ENCODE measurements at places on chromosomes 12 and 14.

DNA sequence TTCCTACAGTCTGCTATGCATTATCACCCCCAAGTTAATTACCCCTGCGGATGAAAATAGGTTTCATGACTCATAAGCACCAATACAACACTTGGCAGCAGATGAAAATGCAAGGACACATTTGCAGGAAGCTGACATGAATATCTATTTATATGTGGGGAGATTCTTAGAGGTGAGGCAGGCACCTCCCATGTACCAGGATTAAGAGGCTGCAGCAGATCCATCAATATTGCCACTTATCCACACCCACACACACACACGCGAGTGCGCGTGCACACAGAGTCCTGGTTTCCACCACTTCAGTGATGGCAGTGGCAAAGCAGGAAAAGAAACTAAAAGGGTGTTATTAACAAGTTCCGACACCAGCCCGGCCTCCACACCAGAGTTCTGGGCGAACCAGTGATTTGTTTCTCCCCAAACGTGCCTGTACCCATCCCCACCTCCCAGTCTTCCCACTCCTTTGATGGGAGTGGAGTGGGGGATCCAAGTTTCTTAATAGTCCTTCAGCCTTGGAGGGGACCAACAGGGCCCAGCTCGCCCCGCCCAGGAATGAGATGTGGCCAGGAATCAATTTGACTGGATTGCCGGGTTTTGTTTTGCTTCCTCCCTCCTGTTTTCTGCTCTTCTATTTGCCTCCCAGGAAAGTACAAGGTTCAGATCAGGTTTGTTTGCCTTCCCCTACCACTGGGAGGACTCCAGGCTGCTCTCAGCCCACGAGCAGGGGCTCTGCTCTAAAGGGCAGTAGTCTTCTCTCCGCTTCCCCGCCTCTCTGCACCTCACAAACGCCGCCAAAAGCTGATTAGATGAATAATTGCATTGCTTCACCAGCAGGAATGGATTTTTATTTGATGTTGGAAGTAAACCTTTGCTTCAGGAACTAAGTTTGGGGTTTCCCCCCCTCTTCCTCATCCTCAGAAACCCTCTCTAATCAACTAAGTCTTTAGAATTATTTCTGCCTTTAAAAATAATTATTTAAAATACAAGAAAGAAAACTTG lies 5.2 kb downstream of the IRF2BPL start:
- DNase-seq = no peak

DNA sequence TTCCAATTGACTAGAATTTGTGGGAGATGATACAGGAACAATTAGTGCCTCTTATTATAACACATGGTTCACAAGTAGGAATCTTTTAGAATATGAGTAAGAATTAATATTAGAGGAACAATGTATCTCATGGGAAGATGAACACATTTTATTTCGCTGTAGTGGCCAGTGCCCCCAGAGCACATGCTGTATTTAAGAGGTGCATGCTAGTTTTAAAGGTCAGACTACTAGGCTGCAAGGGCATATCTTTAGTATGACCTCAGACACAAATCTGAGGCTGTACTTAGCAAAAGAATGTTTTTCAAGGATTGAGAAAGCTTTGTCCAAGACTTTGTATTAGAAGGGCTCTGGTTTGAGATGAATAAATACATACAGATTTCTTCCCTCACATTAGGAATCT lies 586.9 kb downstream of the CCER1 start:
- no peak for DNase-seq

- no peak for DNase-seq
Observed at GRCh38 chr12:32811686-32812392, 56.1 kb upstream of the YARS2 start.

GRCh38 chr12:92111256-92111655 lies 34.4 kb downstream of the BTG1 start:
- DNase-seq = no peak

DNA sequence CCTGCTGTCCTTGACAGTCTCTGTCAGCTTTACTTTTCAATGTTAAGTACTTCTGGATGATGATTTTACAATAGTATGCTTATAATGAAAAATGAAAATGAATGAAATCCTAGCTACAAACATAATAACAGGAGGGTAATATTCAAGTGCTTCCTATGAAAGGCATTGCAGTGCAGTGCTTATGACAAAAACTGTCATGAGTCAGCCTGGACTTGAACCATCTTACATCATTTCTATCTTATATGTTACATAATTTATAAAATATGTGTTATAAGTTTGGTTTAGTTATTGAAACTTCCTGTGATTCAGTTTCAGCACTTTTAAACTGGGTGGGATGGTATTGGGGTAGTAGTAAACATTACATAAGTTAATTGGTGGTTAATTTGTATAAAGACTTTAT lies 451.7 kb downstream of the TMEM117 start:
- no peak for DNase-seq

DNA sequence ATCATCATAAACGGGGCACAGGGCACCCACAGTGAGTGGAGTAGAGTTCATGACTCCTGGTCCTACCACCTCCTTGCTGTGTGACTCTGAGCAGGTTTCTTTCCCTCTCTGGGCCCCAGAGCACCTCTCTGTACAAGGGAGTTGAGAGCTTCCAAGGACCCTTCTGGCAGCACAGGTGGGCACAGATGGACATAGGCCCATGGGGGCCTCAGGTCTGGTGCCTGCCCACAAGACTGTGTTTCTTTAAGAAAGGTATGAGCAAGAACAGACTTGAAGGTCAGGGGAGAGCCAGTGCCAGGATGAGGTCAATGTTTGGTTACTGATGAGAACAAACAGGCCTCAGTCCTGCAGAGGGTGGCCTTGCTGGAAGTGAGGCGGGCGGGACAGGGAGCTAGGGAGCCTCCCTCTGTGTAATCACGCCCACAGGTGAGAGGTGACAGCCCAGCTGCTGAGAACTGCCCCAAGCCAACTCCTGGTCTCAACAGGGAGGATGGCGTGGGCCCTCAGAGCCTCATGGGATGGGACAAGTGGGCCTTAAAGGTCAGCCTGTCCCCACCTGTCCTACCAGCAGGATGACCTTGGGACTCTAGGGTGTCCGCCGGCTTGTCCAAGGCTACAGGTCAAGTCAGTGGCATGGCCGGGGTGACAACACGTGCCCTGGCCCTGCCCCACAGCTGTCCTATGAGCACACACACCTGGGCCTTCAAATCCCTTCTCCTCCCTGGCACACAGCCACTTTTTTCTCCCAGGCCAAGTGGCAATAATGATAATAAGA lies 49.1 kb downstream of the CCDC85C start:
- no peak for DNase-seq

DNA sequence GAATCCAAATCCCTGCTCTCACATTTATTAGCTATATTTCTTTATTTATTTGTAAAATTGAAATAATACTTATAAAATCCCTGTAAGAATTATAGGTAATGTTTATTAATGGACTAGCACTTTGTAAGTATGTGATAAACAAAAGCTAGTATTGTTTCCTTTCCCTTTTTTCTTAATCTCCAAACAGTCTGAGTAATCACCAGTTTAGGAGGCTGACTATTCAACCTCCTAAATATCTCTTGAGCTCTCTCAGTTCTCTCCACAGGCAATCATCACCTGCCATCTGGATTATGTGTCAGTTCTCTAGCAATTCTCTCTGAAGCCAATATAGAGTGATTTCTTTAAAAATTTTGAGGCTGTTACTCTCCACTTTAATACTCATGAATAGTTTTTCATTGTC lies 9.2 kb upstream of the LYZ start:
- DNase-seq = no peak

DNA sequence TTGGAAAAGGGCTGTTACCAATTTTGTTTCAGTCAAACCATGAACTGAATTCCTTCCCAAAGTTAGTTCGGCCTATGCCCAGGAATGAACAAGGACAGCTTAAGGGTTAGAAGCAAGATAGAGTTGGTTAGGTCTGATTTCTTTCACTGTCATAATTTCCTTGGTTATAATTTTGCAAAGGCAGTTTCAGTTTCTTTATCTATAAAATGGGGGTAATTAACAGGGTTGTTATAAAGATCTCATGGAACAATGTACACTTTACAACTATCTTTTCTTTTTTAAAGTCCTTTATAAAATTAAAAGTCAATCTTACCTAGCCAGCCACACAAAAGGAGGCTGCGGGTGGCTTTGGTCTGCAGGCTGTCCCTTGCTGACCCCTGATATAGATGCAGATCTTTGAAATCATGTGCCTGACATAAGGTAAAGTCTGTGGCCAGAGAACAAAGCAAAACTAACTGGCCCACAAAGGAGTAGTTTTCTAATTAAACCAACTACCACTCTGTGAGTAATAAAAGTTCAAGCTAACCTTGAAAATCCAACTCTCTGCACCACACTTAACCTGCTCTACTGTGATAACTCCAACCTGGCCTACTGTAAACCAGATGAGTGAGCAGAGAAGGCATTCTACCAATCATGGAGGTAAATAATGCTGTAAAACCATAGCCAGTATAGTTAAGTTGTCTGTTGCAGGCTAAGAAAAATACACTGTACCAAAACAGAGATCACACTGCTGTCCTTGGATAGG lies 49.5 kb downstream of the SLC38A1 start:
- no peak for DNase-seq

GRCh38 chr14:24744641-24745040 lies 110.7 kb upstream of the GZMB start:
- no peak for DNase-seq

DNA sequence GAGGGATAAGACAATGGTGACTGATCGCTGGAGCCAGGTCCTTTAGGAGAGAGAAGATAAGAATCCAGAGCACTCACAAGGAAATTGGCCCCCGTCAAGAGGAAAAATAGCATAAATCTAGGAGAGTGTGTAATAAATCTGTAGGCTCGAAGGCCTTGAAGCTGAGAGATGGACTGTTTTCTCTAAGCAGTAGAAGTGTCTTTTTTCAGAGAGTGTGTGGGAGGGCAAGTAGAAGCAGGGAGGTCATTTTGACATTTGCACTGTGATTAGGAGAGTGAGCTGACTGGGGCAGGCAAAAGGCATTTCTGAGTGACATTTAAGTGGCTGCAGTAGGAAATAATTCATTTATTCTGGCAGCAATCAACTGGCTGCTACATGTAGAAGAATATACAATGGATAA lies 78.0 kb upstream of the DDHD1 start:
- no peak for DNase-seq

DNA sequence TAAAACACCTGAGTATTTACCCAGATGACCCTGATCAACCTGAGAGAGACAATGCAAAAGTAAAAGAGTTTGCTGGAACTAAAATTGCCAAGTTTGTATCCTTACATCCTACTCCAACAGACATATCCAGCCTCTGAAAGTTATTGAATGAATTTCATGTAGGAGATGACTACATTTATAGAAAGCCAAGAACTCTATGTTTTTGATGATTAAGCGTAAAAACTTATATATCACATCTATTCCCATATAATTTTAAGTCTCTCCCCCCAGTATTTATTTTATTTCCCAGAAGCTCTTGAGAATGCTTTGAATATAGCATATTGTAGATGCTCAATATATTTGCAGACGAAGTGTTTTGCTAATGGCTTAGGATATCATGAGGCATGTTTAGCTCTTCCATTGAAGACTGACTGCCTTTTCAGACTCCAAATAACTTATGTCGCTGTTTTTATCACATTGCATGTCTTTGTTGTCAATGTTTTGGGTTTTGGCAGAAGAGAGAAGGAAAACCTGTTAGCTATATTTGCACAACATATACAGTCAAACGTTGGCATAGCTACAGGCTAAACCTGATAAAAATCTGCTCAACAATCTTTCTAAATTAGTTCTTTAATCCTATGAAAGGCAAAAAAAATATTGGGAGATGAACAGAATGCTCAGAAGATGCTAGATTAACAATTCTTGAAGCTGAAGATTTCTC lies 213.6 kb downstream of the DIO2 start:
- no peak for DNase-seq

DNA sequence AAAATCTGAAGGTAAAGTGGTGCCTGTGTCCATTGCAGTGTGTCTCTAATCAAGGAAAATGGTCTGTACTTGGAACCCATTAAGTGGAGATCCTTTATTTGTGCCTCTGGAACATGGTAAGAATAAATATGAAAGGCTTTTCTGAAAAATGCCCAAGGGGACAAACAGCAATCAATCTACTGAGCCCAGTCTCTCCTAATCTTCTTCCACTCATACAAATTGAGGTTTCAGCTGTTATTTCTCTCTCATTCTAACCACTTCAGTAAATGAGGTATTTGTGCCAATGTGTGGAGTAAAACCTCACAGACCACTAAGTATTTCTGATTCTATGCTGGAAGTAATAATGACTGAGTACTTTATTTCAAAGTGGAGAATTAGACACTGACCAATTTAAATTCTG lies 82.3 kb upstream of the ST8SIA1 start:
- no peak for DNase-seq

DNA sequence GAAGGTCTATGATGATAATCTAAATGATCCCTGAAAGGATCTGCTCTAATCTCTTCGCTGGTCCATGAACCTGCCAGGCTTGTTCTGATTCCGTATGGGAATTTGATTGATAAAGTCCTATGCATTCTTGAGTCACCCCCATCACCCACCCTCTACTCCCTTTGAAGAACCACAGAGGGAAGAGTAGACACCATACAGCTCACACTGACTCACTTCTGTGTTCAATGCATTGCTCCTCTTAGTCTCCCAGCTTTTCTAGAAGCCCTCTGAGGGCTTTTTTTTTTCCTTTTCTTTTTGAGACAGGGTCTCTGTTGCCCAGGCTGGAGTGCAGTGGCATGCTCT lies 18.5 kb upstream of the GPRC5A start:
- DNase-seq = no peak

DNA sequence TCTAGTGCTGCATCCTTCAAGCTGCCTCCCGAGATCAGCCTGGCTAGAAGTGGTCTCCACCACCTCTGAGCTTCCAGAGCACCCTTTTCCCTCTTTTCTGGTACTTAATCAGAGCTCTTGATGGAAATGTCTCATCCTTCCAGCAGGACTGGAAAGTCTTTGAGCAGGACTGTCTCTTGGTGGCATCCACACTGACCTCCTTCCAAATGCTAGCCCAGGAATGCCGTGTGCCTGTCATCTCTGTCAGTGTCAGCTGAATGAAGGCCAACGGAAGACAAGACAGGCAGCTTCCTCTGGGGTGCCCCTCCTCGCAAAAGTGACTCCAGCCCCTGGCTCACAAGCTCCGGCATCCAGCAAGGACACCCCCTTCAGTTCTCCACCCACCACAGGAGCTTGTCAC lies 171.3 kb upstream of the FKBP4 start:
- no peak for DNase-seq

DNA sequence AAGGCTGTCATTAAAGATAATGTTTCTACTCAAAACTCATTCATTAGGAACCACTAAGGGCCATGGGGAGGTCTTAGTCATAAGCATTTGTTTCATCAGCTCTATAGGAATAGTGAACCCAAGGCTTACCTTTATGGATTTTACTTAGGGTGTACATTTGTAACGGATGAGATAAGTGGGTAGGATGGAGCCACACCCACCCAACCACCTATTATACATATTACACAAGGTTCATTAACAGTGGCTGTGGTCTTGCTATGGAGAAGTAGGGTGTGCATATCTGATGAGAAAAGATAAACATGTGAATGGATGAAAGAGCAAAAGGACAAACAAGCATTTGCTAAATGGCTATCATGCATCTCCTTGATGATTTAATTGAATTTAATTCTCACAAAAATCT lies 39.6 kb upstream of the ITPR2 start:
- DNase-seq = no peak

- DNase-seq = no peak
Observed at GRCh38 chr14:57987051-57987450, 121.2 kb upstream of the SLC35F4 start.
